NCI-H146 (cell line): ENCODE measurements at places on chromosomes 1 and 21.

DNA sequence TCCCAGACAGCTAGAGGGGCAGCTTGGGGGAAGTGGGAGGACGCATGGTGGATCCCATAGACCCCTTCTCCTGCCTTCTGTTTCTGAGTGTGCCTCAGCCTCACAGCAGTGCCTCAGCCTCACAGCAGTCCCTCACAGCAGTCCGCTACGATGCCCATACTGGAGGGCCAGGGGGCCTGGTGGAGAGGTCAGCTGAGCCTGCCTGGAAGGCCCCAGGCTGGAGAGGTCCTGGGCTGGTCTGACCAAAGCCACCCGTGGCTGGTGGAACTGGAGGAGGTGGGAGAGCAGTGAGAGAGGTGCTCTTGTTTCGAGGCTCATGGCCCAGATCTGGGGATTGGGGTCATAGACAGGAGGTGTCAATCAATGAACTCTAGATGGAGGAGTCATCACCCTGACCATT lies 16.0 kb upstream of the RSPO1 start:
- DNase-seq = no peak

DNA sequence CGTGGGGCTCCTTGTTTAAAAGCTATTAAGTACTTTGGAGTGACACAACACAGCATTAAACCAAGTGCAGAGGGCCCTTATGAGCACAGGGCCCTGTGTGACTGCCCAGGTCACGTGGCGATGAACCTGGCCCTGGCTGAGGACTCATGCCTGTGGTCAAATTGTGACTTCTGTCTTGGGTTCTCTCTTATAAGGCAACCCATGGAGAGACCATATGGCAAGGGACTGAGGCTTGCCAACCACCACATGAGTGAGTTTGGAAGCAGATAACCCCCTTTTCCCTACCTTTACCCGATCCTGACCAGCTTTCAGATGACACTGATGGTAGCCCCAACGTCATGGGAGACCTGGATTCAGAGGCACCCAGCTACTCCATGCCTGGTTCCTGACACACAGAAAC lies 140.5 kb downstream of the ZBTB18 start:
- no peak for DNase-seq

DNA sequence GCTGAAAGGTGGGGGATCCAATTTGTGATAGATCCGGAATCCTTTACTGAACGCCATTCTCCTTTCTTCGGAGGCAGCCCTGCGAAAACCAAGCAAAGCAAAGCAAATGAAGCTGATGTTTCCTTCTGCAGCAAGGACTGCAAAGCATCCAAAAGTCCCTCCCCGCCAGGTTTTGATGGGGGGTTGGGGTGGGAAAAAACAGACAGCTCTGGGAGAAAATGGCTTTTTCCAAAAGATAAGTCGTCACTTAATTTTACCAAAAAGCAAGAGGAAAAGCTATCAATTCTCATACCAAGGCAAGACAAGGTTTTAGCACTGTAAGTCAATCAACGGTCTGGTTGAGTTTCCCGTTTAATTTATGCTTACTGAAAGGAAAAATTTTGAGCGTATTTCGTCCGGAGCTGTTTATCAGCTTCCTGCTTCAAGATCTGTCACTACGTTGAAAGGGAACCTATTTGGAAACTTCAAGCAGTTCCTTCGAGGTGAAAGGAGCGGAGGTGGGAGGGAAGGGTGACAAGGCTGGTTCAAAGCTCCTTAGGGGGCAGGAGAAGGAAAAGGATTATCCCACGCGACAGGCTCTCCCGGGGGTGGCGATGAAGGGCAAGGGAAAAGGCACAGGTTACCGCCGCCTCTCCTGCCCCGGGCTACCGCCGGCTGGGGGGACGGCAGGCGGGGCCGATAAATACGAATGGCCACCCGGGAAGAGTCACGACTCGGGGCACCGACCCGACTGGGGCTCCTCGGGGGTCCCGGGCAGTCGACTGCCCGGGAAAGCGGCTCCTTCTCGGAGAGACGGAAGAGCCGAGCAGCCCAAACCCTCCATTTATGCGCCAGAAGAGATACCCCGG lies 750 bp downstream of the SYNJ1 start:
- DNase-seq = peak; percentile 15

DNA sequence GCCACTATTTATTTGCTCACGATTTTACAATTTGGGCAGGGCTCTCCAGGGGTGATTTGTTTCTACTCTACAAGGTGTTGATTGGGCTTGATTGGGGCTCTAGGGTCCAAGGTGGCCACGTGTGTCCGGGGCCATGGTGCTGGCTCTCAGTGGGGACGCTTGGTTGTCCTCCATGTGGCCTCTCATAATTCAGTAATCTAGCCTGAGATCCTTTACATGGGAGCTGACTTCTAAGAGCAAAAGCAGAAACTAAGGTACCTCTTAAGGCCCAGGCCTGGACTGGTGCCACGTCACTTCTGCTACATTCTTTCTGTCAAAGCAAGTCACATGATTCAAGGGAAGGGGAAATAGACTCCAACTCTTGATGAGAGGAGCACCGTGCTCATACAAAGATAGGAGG lies 8.1 kb upstream of the PSRC1 start:
- no peak for DNase-seq

DNA sequence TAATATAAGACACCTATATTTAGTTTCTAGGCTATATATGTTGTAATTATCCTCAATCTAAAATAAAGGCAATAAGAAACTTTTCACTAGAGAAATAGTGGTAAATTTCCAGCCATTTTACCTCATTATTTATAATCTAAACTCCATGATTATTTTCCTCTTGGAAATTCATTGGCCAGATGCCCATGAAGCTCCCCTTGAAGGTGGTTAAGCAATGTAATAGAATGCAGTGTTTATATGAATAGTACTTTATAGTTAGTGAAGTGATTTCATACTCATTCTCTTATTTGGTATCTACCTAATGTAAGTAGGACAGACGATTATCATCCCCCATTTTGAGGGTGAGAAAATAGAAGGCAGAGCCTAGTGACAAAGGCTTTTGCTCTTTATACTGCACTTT lies 26.5 kb downstream of the NFYC start:
- no peak for DNase-seq

DNA sequence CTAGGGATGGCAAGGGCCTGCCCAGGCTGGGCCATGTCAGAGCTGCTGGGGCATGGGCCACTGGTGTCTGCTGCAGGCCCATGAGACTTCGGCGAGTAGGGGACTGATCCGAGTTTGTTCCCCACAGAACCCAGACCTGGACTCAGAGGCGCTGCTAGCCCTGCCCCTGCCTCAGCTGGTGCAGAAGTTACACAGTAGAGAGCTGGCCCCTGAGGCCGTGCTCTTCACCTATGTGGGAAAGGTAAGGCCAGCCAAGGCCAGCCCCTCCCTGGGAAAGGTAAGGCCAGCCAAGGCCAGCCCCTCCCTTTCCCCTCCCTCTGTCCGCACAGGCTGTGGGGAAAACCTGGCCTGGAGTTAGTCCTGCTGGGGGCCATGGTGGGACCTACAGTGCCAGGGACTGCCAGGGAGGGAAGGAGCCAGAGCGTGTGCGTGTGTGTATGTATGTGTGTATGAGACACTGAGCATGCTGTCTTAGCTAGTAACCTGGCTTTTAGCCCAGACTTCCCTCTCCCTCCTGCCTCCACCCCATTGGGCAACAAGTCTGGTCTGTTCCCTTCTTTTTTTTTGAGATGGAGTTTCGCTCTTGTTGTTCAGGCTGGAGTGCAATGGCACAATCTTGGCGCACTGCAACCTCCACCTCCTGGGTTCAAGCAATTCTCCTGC lies 8.0 kb downstream of the FAAH start:
- peak; percentile 52 for DNase-seq

GRCh38 chr1:200510228-200510623 lies 100.4 kb upstream of the ZNF281 start:
- DNase-seq = peak; percentile 77

DNA sequence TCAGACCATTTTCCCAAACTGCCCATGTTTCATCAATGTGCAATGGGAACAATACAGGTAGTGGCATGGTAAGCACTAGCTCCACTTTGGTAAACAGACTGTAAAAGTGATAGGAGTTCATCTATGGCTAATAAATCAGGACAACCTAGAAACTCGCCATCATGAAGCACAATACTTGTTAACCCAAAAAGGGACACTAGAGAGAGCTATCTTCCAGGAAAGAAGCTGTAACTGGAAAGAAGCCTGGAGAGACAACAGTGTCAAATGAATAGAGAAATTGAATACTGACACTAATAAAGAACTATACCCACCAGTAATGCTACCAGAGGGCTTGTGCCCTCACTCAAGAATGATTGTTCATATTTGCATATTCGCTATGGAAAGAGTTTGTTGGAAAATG lies 164.7 kb upstream of the RGS18 start:
- DNase-seq = no peak

DNA sequence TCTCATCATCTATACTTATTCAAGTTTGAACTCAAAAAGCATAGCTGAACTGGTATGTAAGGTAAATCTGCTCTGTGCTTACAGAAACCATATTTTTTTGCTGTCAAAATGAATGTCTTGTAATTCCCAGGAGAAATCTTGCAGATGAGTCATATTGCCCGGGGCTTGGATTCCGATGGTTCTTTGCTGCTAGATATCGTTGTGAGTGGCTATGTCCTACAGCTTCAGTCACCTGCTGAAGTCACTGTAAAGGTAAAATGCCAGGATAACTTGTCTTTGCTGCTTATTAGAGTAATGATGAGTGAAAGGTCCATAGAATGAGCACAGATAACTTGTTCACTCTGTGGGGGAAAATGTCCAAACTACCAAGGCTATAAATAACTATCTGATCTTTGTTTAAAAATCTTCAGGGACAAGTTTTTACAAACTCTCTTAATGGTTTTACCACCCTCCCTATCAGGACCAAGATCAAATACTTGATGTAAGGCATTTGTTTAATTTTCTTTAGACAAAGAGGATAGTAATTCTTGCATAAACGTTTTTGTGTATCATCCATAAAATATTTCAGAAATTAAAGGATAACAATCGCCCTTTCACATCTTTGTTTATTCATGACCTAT lies 222.3 kb downstream of the TPR start:
- no peak for DNase-seq

DNA sequence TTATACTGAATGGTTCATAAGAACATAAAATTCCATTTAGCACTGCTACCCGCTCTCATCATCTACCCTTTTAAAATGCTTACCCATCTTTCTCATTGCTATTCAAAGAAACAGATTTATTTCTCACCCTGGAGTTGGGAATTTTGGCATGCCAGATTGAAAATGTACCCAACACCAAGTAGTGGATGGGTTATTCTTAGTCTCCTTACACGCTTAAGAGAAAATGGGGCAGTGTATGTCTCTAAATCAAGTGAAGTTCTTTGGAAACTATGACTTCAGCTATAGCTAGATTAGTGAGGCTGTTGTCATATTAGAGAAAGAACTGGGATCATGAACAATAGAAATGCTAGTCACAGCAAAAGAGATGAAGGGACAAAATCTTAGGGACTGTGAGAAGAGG lies 27.7 kb upstream of the ESRRG start:
- no peak for DNase-seq

GRCh38 chr1:192810253-192810880 lies 1.5 kb downstream of the RGS2 start:
- peak; percentile 45 for DNase-seq

GRCh38 chr1:231338270-231339128 lies at the start of gene SPRTN:
Gene SPRTN (plus strand): TSS chr1:231338293. CDS start chr1:231338384, 91 bp downstream.
- DNase-seq = peak; percentile 80

DNA sequence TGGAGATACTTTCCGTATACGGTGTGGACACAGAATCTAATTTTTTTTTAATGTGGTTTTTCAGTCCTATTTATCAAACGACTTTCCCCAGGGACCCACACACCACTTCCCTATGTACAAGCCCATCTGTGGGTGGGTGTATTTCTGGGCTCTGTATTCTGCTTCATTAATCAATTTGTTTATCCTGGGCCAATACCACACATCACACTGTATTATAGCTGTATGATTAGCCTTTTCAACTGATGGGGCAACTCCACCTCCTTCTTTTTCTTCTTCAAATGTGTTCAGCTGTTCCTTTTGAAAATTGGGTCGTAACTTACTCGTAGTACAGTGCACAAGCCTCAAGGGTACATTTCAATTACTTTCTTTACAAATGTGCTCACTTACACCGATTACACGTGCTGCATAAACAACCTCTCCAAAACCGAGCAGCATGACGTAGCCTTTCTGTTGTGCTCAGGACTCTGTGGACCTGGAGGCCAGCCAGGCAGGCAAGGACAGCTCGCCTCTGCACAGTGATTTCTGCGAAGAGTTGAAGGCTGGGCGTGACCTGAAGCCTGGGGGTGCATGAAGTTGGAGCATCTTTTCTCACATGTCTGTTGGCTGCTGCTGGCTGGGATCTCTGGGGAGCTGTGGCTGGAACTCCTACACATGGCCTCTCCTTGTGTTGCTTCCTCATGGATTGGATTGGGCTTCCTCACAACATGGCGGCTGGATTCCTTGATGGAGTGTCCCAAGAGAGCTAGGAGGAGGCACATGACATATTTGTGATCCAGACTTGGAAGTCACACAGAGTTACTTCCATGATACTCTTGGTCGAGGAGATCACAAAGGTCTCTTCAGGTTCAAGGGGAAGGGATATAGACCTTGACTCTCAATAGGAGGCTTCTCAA lies 126.5 kb downstream of the CRYAA start:
- no peak for DNase-seq

- no peak for DNase-seq
Measured at GRCh38 chr1:41461790-41462679, 22.4 kb downstream of the EDN2 start.

- peak; percentile 71 for DNase-seq
Measured at GRCh38 chr1:208030288-208031091, 119.6 kb upstream of the CD34 start.

DNA sequence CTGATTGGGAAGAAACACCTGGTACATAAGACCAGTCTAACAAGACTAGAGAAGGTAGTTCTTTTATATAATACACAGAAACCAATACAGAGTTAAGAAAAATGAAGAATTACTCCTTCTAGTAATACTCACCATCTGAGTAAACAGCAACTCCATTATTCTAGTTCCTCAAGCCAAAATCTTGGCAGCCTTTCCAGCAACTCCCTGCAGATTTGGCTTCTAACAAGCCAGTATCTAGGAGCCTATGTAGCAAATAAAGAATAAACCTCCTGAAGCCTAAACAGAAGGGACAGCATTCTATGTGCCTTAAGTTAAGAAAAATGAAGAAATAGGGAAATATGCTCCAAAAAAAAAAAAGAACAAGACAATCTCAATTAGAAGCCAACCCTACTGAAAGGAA lies 24.5 kb downstream of the ERO1B start:
- DNase-seq = no peak

GRCh38 chr1:150477733-150478132 lies 9.5 kb upstream of the TARS2 start:
- DNase-seq = no peak

DNA sequence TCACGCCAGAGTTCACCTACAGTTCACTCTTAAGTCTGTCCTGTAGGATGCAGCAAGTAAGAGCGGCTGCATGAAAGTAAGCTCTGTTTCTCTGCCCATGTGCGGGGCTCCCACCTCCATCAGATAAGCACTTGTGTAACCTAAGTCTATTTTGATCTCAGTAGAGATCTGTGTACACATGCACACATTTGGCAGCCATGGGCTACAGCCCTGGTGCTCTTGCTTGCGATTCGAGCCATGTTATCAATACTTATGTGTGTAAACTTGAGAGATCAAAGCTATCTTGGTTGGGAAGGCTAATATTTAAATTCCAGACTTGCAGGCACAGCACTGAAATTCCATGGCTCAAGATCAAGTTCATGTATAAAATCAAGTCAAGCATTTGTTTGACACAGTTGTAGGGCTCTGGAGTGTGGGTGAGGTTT lies 244.7 kb upstream of the FGGY start:
- no peak for DNase-seq

- no peak for DNase-seq
Measured at GRCh38 chr1:102732927-102733326, 375.4 kb downstream of the COL11A1 start.

- DNase-seq = no peak
Measured at GRCh38 chr1:71721532-71721931, 560.8 kb downstream of the NEGR1 start.
